ENCODE measurements at places on chromosomes 7 and 10. TPM values are rescaled to one million over a fixed set of nuclear protein-coding genes. Genes with fewer than 3 reads are reported as not detected.

TRIM50 gene
- not detected for total RNA-seq

FBH1 gene
- total RNA-seq: 75.5 TPM

AGR3 gene
- not detected for total RNA-seq

RBP4 gene
- total RNA-seq: not detected

GRM3 gene
- not detected for total RNA-seq

PDK4 gene
- under 0.01 TPM for total RNA-seq

DPYSL4 gene
- 11.7 TPM for total RNA-seq

BHLHA15 gene
- 9.9 TPM for total RNA-seq

ZNF365 gene
- total RNA-seq: 5.5 TPM
